ENCODE measurements at places on chromosomes 16 and 17.

DNA sequence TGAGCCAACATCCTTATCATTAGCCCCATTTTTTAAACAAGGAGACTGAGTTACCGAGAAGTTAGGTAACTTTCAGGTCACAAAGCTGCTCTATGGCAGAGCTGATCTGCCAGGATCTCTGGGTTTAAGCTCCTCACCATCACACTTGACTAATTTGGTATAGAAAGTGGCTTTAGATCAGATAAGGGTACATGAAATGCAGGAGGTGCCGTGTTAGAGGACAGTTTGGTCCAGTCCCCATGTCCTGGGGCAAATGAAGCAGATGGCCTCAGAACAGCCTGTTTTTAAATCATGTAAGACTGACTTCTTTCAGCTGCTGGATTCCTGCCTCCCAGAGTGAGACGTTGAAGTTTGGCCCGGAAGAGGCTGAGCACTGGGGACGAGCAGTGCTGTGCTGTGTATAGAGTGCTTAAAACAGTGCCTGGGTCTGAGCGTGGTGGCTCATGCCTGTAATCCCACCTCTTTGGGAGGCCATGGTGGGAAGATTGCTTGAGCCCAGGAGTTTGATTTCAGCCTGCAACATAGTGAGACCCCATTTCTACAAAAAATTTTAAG is 187.0 kb upstream of the CACNG3 start:
- no peak for DNase-seq

DNA sequence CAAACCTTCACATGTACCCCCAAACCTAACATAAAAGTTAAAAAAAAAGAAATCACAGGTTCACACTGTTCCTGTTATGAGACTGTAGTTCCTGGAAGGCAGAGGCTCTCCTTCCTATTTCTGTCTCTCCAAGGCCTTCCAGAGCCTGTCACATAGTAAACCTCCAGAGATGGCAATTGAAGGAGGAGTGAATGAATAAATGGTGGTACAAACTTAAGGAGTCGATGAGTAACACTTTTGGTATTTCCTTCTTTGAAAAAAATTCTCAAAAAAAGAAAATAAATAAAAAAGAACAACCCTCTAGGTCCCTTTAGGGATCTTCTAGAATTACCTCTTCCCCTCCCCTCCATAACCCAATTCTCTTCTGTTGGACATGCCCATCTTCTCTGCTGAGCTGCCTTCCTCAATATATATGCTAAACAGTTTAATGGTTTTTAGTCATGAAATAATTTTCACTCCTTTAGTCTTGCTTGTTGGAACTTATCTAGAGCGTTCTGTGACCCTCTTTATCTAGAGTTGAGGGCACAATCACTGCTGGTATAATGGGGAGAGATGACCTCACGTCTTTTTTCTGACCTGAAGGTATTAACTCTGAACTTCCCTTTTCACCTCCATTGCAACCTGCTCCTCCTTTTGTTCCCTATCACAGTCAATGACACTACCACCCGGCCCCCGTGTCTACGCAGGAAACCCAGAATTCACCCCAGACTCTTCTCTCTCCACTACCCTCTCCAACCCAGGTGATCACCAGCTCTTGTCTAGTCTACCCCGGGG is 1.7 kb upstream of the TAF15 start:
- no peak for DNase-seq

DNA sequence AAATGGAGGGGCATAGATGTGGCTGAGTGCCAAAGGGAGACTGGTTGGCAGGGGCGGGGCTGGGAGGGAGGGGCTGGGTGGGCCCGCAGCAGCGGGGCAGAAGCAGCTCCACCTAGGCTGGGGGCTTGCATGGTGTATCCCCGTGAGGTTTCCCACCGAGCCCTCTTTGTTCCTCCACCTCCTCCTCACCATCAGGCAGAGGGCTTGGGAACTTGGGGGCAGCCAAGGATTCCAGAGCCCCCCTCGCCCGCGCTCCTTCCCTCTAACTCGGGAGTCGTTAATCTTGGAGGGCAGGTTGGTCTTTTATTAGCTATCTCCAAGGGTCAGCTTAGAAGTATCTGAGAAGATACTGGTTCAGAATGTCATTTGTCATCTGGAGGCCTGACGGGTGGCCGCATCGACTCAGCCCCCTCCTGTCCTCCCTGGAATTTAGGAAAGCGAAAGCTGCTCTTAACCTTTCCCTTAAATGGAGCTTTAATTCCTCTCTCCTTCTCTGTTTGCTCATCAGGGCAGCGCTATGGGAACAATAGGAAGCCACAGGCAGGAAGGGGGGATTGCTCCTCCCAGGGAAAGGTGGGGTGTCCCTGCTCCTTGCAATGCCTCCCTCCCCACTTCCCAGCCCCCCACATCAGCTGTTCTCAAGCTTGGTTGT is 274.3 kb upstream of the XYLT1 start:
- DNase-seq, result no peak

GRCh38 chr16:30092373-30093010 is 768 bp upstream of the TBX6 start:
- peak; percentile 94 for DNase-seq

DNA sequence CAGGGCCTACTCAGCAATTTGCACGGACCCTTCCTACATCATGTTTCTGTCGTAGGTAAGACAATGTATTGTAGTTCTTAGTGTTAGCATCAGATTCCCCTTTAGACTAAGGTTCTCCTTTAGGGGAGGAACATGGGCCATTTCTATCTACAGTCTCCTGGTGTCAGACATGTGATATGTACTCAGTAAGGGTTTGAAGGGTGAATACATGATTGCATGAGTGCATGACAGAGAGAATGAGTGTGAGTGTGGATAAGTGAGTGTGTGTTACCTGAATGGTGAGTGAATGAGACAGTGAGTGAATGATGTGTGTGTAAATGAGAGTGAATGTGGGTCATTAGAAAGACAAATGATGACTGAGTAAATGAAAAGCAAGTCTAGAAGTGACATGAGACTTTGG is 476.8 kb downstream of the HAPSTR1 start:
- no peak for DNase-seq

DNA sequence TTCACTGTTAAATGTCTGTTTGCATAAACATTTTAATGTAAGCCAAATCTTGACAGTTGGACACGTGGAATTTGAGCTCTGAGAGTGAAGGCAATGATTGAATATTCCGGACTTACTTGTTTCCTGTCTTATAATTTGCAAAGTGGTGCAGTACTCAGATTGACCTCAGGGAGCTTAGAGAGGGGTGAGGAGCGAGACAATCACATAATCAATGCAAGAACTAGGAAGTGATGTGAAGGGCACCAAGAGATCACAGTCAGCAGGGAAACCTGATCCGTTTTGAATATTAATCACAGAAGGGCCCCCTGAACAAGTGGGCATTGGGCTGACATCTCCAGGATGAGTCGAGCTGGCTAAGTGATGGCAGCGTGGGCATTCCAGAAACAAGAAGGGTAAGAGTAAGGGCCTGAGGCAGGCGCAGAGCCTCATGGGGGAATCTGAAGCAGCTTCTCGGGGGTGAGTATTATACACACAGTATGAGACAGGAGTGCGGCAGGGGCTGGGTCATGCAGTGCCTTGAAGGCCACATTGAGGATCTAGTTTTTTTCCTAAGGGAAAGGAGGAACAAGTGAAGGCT is 26.1 kb downstream of the TEX2 start:
- DNase-seq, result peak; percentile 43

- no peak for DNase-seq
These were observed 5.6 kb upstream of the SLC6A4 start for GRCh38 chr17:30241051-30241450.

DNA sequence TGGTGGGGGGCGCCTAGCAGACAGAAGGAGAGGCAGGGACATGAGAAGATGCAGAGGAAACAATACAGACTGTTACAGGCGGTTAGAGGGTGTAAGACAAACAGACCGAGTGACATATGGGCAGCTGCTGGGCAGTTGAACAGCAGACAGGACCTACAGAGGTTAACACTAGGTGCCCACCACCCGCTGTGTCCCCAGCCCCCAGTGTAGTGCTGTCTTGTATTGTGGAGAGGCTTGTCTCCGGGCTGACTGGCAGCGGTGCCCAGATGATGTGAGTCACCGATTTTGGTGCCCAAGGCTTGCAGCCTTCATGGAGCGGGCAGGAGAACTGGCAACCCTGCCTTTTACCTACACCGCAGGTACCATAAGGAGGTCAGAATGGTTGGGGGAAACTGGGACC is 2.4 kb upstream of the CXCL16 start:
- DNase-seq, result no peak

DNA sequence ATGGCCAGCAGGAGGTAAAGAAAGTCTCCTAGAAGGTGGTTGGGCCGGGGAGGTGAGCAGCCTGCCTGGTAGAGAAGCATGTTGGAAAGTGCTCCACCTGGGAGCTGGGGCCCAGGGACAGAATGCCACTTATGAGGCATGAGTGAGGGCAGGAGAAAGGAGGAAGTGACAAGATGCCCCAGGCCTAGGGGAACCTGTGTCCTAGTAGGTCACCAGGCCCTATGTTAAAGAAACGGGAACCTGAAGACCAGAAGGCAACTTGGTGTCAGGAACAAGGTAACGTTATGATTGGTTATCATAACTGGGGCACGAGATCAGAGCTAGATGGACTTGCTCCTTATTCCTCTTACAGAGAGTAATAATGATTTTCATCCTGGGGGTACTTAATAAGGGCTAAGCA is 34.3 kb downstream of the PITPNC1 start:
- peak; percentile 7 for DNase-seq
